ENCODE measurements at places on chromosomes 6 and 20.

GRCh38 chr20:51206032-51206662, 183.2 kb upstream of the KCNG1 start:
- DNase-seq: no peak

DNA sequence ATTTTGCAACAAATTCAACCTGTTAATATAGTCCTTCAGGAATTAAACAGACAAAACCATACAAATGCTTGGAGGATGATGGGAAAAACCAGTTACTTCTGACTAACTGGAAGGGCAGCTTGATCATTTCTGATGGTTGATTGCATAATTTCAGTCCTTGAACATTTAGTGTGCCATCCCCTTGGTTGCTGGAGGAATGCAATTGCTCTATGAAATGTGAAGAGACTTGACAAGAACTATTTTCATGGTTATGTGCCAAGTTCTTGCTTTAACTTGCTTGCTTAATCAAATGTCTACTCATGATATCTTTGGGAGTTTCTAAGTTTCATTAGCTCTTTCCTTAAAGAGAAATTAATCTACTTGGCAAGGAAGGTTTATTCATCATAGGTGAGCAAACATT, 45.2 kb downstream of the ANKEF1 start:
- DNase-seq: no peak

- DNase-seq: no peak
These were observed 2.2 kb upstream of the COL11A2 start for GRCh38 chr6:33194431-33194979.

GRCh38 chr6:11585426-11586016, 48.0 kb downstream of the TMEM170B start:
- DNase-seq: no peak

DNA sequence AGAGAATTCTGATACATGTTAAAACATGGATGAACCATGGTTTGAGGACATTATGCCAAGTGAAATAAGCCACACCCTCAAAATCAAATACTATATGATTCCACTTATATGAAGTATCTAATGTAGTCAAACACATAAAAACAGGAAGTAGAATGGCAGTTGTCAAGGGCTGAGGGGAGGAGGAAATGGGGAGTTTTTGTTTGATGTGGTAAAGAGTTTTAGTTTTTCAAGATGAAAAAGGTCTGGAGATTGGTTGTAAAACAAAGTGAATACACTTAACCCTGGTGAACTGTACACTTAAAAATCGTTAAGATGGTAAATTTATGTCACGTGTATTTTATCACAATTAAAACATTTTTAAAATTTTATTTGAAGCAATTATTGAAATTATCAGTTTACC, 127.4 kb upstream of the GRIK2 start:
- DNase-seq: no peak

DNA sequence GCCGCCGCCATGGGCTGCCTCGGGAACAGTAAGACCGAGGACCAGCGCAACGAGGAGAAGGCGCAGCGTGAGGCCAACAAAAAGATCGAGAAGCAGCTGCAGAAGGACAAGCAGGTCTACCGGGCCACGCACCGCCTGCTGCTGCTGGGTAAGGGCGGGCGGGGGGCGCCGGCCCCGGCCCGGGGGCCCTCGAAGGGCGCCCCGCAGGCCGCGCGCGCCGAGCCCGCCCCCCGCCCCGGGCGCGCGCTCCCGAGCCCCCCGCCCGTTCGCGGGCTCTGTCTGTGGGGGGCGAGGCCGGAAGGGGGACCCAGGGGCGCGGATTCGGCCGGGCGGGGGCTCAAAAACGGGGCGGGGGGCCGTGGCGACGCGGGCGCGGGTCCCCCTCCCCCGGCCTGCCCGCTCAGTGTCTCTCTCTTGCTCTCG, 39.2 kb downstream of the GNAS start:
- peak; percentile 17 for DNase-seq

- DNase-seq: no peak
These were observed 236.6 kb downstream of the SLC24A3 start for GRCh38 chr20:19449051-19449450.

GRCh38 chr20:61951695-61952533, 113.8 kb downstream of the TAF4 start:
- DNase-seq: no peak

DNA sequence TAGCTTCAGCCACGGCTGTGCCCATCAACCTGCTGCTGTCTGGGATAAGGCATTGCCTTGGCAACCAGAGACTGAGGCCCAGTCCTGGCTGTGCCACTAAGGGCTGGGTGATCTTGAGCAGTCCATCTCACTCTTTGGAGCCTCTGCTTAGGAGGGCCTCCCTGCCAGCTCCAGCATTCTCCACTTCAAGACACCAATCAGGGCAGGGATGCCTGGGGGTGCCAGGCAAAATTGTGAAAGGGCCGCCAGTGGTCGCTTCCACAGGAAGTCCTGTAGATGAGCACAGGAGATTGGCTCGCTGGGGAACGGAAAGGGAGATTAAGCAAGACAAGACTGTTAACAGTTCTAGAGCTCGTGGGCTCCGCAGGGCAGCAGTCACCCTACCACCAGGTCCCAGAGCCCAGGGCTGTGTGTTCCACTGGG, at the start of gene RAB44:
RAB44 (plus strand) TSS at position 346 of the 423 bp plus-strand sequence. CDS start 6,410 bp downstream, outside the sequence.
- no peak for DNase-seq

GRCh38 chr6:42086046-42087035, 36.0 kb downstream of the TAF8 start:
- DNase-seq: no peak

GRCh38 chr20:41335591-41335990, 5.0 kb upstream of the LPIN3 start:
- DNase-seq: no peak

DNA sequence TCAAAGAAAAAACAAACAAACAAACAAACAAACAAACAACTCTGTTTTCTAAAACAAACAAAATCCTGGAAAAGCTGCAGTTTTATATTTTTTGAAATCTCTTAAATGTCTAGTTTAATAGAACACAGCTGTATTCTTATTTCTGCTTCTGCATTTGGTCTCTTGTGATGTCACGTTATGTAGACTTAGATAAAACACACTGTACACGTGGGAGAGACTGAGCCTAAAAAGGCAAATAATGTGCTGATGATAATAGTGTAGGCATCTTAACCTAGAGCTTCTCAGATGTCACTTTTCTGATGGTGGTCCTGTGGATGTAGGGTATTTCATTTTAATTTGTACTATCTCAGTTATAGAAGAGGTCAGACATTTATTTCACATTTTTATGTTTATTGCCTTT, 261.7 kb downstream of the UTRN start:
- no peak for DNase-seq

- no peak for DNase-seq
These were observed 36.5 kb downstream of the PPP1R16B start for GRCh38 chr20:38842026-38842425.

GRCh38 chr6:30005482-30005881, 55.6 kb upstream of the POLR1H start:
- DNase-seq: no peak

GRCh38 chr6:108736002-108736361, 112.2 kb upstream of the ARMC2 start:
- no peak for DNase-seq

GRCh38 chr6:87261534-87261933, 60.9 kb upstream of the SMIM8 start:
- no peak for DNase-seq

GRCh38 chr6:32604434-32604877, 14.8 kb upstream of the HLA-DRB1 start:
- no peak for DNase-seq

DNA sequence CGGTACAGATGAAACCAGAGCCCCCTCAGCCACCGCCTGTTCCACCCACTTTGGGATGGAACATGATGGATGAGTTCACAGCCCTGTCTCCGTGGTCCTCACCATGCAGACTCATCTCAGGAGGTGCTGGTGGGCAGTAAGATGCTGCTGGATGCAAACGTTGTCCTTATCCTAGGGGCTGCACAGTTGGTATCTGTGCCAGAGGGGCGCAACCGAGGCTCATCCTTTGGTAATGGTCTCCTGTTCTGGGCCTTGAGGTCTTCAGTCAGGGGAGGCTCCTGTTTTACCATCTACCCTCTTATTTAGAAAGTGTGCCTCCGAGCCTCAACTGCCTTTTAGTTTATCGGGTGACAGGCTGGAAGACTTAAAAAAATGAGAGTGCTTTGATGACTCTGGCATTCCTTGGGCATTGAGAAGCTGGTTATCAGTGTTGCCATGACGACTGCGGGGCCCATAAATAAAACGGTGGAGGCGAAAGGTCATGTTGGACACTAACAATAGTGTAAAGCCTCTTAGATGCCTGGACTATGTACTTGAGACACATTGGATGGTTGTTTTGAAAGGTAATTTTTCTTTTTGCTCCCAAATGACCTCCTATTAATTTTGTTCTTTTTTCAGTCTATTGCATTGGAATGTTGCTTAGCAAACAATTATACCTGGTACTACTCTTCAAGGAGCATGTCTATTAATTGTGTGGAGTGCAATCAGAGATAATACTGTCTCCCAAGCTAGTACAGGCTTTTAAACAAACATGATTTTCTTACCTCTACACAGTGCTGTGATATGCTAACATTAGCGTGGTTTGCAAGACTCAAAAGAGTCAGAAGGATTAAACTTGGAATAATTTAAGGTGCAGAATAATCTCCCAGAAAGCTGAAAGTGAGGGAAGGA, 74.2 kb upstream of the DSP start:
- DNase-seq: no peak

DNA sequence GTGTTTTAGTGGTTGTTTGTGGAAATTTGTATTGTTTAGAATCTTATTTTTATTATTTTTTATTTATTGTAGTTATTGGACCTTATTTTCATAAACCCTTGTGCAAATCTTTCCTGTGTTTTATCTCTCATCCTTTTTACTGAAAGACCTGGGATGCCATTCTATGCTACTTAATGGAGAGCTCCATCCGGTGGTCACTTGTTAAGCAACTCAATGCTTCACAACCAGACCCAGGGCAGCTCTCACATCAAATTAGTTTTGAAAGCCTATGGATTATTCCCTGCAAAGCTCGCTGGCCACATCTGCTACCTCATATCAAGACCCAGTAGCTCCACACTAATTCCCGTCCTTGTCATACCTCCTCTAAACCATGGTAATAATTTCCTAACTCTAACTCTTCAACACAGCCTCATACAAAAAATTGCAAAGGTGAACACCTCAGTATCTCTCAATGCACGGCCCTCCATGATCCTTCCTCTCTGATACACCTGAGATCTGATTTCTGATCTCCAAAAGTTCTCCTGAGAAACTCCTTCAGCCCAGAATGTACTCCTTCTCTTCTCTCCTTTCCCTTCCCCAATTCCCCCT, 296.6 kb upstream of the MANEA start:
- no peak for DNase-seq

GRCh38 chr6:169223006-169223405, 30.6 kb downstream of the THBS2 start:
- no peak for DNase-seq

GRCh38 chr20:43863330-43863729, 51.3 kb upstream of the TOX2 start:
- no peak for DNase-seq

GRCh38 chr6:10837622-10837994, 731 bp downstream of the MAK start:
- DNase-seq: no peak

- DNase-seq: no peak
These were observed 65.6 kb downstream of the TULP4 start for GRCh38 chr6:158377860-158378259.

GRCh38 chr6:90468080-90468479, 118.8 kb downstream of the MAP3K7 start:
- DNase-seq: no peak

GRCh38 chr20:50821994-50822393, 27.1 kb downstream of the BCAS4 start:
- DNase-seq: no peak

DNA sequence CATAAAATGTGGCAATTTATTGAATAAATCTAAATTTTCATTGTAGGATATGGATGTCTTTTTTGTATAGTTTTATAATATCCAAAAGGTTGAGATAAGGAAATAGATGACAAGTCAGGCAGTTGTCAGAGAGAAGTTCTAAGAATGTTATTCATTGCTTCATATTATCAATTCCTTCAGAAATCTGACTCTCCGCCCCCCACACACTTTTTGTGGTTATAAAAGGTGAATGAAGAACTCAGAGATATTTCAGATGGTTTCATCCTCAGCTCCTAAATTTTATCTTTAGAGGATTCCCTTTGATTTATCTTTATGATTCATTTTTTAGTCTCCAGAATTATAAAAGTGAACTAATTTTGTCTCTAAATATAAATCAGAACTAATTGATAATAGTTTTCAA, 136.1 kb upstream of the NOX3 start:
- no peak for DNase-seq

GRCh38 chr6:118558464-118559217, 10.5 kb downstream of the PLN start:
- no peak for DNase-seq
